ENCODE measurements at places on chromosomes 6 and 20.

- DNase-seq = no peak
Observed at GRCh38 chr20:21173485-21173884, 47.6 kb downstream of the KIZ start.

- no peak for DNase-seq
Observed at GRCh38 chr6:110938171-110938570, 20.3 kb upstream of the GTF3C6 start.

GRCh38 chr6:140185991-140186390 lies 811.5 kb upstream of the CITED2 start:
- DNase-seq = no peak

GRCh38 chr6:169387809-169388383 lies 134.2 kb upstream of the THBS2 start:
- no peak for DNase-seq

DNA sequence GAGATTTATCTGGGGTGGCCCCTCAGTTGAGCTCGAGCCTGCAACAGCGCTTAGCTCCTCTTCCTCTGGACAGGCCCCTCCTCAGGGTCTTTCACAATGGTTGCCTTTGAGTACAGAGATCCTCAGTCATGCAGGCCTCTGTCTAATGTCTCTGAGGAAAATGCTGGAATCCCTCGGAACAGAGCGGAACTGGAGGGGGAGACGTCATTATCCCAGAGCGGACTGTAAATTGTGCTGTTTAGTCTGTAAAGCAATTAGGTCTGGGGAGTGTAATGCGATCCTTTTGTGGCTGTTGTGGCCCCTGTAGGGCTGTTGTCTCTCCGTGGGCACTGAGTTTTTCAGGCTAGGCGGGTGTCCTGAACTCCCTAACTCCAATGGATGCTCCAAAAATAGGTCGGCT lies 15.0 kb upstream of the DAAM2 start:
- no peak for DNase-seq

GRCh38 chr20:57243480-57244220 lies 22.8 kb downstream of the BMP7 start:
- DNase-seq = no peak

DNA sequence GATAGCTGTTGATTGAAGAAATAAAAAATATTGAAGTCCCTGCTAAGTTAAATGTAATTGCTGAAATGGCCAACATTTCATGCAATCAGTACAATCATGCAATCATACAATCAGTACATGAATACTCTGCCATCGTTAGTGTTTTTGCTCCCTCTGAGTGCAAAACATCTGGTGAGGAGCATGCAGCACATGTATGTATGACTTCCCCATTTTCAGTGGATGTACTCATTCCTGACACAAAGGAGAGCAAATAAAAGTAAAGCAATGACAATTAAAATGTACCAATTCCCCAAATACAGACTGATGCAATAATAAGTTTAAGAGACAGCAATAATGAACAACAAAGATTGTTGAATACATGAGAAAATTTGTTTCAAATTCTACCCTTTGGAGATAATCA lies 140.7 kb downstream of the PLCB1 start:
- DNase-seq = no peak

DNA sequence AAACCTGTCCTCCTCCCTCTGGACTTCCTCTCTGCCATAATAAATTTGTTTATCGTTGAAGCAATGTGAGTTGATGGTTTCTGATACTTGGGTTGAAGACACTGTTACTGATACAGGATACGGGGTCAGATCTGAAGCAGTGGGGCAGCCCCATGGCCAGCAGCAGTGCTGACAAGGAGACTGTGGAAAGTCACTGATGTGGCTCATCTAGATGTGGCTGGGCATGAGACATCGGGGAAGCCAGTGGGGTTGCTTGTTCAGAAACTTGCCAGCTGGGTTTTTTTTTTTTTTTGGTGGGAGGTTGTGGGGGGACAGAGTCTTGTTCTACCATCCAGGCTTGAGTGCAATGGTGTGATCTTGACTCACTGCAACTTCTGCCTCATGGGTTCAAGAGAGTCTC lies 2.6 kb upstream of the BPI start:
- DNase-seq = no peak

All from NCI-H2227 treated with DMSO at 0.1 percent for 48 hours (cell line).